ENCODE measurements at places on chromosomes 1 and 21.

GRCh38 chr1:208201229-208201628, 43.0 kb downstream of the PLXNA2 start:
- DNase-seq: no peak

- no peak for DNase-seq
These were observed 16.2 kb downstream of the ZNF362 start for GRCh38 chr1:33272509-33272908.

DNA sequence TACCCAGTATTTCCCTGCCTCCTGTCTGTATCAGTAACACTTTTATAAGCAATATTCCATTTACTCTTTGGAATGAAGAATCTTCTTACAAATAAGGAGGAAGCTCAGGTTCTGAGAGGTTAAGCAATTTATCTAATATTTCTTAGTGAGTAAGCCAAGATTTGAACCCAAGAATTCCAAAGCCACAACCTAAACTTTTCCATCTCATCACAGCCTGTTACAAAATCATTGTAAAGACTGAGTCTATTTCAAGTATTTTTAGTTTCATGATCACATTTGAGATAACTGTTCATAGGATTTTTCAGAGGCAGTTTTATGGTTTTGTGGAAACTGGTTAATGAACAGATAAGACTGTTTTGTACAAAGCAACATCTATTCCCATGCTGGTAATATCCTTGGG, 29.8 kb upstream of the HHAT start:
- DNase-seq: no peak

- no peak for DNase-seq
These were observed 79.6 kb downstream of the PROX1 start for GRCh38 chr1:214067397-214067796.

DNA sequence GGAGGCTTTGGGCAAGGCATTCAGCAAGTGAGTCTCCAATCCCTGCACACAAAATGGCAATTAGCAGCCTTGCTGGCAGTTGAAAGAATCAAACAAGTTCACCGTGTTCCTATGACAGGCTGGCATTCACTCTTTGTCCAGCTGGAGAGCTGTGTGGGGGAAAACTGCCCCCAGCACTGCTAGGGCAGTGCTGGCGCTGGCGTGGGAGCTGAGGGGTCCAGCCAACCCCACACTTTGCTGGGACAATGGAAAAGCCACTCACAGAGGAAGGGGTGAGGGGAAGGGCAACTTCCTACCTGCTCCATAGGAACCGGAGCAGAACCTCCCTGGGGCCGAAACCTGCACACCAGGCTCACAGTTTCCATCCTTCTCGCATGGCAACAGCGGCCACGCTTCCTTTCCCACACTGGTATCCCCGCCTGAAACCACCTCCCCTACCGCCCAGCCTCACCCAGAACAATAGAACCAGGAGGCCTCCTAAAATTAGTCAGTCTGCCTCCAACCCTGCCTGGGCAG, 26.7 kb upstream of the KCNN3 start:
- DNase-seq: no peak

DNA sequence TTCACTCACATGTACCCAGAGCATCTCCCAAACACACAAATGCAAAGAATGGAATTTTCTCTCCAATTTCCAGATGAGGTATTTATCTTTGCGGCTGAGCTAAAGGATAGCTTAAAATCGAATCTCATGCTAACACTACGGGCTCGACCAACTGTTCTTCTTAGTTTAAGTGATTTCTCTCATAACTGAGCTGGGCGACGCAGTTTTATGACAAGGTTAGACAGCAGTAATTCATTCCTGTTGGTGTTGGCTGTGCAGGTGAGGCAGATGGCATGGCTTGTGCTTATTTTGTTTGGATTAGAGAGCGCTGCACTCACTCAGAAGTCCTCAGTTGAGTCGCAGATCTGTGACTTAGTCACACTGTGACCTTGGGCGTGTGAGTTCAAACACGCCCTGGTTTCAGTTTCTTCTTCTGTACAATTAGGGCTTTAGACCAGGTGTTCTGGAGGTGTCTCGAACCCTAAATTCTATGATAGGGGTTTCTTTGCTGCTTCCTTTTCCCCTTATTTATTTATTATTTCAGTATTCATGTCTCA, 41.5 kb upstream of the MRPS6 start:
- DNase-seq: no peak

DNA sequence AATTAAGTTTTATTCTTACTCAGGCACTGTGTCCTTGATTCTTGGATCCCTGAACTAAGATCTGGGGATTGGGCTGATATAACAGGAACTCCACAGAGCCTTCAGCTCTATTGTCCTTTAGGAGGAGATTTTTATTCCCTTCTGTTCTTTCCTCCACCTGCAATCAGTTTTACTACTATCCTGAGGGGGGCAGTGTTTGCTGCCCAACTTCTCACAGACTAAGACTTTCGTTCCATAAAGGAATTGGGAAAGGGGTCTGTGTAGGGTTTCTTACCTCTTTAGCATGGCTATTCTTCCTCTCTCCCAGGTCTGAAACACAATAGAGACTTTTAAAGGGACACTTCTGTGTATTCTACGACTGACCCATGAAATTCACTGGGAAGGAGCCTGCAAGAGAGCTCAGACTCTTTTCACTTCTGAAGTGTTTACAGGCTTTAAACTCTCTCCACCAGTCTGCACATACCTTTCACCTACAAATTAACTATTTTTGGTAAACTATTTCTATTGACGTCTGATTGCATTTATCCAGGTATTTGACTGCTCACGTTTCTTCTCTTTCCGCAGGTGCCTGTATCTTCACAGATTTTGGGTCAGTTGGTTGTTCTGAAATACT, 103.3 kb upstream of the DEPDC1 start:
- DNase-seq: no peak

- peak; percentile 49 for DNase-seq
These were observed 61.7 kb upstream of the ADAR start for GRCh38 chr1:154669464-154670282.

GRCh38 chr1:33712186-33712585, 151.7 kb upstream of the HMGB4 start:
- DNase-seq: no peak

DNA sequence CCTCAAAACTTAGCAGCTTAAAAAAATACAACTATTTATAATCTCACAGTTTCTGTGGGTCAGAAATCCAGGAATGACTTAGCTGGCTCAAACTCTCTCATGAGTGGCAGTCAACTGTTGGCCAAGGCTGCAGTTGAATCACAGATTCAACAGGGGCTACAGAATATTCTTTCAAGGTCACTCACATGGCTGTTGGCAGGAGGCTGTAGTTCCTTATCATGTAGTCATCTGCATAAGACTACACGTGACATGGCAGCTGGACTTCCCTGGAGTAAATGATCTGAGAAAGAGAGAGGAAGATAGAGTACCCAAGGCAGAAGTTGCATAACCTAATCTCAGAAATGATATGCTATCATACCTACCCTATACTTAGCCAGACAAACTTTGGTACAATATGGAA, 75.2 kb upstream of the TSPAN2 start:
- DNase-seq: no peak

Data from activated gamma-delta T cell treated with anti-CD3 and anti-CD28 coated beads, Interleukin-2, amount 50 U/mL, for 16 hours (primary cell).